Trophoblast cell (in vitro differentiated cells and primary cell): ENCODE measurements at places on chromosomes 12 and 14.

GRCh38 chr12:95173392-95174251 lies 43.6 kb downstream of the FGD6 start:
- no peak for DNase-seq

DNA sequence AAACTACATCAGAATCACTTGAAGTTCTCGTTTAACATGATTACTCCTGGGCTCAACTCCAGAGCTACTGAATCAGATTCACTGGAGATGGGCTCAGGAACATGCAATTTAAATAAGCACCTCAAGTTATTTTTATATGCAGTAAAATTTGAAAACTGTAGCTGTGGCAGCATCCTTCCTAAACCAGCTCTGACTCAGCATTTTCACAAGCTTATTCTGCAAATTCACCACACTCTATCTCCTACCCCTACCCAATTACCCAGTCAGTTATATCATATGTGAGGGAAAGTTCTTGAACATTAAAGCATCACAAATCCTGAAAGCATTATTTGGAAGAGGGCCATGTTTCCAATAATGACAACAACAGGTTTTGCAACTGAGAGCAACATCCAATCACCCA lies 24.2 kb upstream of the LRRC9 start:
- no peak for DNase-seq

DNA sequence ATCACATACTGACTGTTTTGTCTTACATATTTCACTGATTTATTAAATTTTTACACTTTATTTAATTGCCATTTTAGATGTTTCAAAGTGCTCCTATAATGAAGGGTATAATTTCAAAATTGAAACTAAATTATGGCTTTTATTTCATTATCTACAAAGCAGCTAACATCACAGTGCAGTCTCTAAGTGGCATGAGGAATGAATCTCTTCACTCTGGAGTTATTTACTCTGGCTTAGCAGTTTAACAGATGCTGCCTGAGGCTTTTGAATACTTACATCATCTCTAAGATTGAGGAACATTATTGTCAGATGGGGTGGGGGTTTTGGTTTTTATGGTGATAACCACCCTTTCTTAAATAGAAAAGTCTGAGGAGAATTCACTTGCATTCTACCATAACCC lies 386.4 kb downstream of the TRHDE start:
- DNase-seq, result no peak

DNA sequence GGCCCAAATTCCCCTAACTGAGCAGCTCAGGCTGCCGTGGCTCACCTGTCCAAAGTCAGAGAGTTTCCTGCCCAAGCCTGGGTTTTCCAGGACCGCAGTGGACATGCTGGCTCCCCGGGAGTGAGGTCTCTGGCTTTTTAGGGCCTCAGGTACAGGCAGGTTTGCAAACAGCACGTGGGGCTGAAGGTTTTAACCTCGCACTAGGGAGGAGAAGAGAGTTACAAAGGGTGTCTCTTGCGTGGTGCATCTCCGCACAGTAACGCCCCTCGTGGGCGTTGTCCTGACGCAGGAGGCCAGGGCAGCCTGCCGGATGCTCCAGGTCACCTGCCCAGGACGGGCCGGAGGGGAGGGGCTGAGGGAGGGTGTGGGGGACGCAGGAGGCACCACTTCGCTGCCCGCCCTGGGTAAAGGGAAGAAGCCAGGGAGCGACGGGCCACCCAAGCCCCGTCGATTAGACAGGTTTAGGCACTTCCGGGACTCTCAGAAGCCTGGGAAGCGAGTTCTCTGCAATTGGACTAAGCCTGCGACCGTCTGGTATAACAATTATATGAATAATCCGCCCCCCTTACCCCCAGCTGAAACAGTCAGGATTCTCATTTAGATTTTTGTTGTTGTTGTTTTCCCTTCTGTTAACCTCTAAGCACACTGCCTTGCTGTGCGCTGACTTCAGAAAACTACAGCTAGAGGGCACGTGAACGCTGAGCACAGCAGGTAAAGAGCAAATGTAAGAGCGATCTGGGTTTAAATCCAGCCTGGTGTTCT lies at the start of gene PAH:
Gene PAH (minus strand): TSS at position 219 of the 762 bp plus-strand sequence. CDS start 114 bp downstream, at position 105.
- no peak for DNase-seq

GRCh38 chr12:93650626-93651025 lies 26.5 kb upstream of the CRADD start:
- no peak for DNase-seq

- DNase-seq, result peak; percentile 75
These were observed 33.2 kb upstream of the STRN3 start for GRCh38 chr14:31059152-31059924.

GRCh38 chr14:105064721-105065143 lies 498 bp downstream of the GPR132 start:
- no peak for DNase-seq

GRCh38 chr14:37114002-37114401 lies 58.4 kb downstream of the SLC25A21 start:
- no peak for DNase-seq

DNA sequence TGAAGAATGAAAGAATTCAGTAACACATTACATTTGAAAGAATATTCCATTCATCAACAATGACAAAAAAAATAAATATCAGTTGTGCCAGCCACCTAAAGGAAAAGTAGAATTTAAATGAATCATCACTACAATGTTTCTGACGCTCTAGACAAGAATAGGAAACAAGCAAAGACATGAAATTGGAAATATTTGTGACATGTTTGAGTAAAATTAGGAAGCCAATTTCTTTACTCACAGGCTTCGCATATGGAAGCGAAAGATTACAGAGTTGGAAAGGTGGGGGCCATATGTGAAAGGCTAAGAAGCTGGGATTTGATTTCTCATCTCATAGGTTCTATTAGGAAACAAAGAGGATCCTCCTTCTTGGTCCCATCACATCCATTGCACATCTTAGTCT lies 279.0 kb downstream of the IPO8 start:
- DNase-seq, result no peak

- DNase-seq, result no peak
These were observed 9.1 kb downstream of the INTS13 start for GRCh38 chr12:26928661-26929060.

GRCh38 chr12:64102339-64102738 lies 119.8 kb downstream of the KICS2 start:
- no peak for DNase-seq

- DNase-seq, result no peak
These were observed 1.9 kb downstream of the NTN4 start for GRCh38 chr12:95788637-95789036.

DNA sequence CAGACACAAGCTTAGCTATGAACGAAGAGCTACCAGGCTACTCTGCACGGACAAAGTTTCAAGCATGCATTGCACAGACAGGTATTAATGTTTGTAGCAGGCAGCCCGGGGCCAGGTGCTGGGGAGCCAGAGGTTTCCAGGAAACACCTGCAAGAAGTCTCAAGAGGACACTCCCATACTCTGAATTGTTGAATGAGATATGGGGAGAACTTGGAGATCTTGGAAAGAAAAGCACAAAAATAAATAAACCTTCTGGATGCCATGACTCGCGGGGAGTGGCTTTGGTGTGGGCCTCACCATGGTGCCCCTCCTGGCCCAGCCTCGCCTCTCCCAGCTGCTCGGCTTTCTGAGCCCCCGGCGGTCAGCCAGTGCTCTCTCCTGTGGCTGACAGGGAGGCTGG lies 186.8 kb downstream of the TTC7B start:
- DNase-seq, result no peak

- DNase-seq, result no peak
These were observed 412.4 kb downstream of the PCNX1 start for GRCh38 chr14:71319666-71320065.

DNA sequence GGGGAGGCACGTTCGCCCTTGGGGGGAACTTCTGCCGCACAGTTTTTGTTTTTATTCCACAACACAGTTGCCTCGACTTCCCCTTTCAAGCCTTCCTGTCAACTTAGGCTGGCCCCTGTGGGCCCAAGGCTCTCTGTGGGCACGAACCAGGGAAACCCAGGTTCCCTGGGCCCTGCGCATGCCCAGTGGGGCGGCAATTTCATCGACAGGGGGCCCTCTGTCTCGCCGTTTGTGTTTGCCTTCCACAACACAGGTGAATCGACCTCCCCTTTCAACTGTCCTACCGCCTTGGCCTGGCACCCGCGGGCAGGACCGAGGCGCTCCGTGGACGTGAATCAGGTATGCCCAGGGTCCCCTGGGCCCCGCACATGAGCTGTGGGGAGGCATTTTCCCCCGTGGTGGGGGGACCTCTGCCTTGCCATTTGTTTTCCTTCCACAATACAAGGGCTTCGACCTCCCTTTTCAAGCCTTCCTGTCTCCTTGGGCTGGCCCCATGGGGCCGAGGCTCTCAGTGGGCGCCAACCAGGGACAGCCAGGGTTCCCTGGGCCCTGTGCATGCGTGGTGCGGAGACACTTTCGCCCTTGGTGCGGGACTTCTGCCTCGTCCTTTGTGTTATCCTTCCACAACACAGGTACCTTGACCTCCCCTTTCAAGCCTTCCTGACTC lies 354.0 kb downstream of the ALG10 start:
- DNase-seq, result no peak

- no peak for DNase-seq
These were observed 77.6 kb downstream of the CHST11 start for GRCh38 chr12:104534162-104534856.

DNA sequence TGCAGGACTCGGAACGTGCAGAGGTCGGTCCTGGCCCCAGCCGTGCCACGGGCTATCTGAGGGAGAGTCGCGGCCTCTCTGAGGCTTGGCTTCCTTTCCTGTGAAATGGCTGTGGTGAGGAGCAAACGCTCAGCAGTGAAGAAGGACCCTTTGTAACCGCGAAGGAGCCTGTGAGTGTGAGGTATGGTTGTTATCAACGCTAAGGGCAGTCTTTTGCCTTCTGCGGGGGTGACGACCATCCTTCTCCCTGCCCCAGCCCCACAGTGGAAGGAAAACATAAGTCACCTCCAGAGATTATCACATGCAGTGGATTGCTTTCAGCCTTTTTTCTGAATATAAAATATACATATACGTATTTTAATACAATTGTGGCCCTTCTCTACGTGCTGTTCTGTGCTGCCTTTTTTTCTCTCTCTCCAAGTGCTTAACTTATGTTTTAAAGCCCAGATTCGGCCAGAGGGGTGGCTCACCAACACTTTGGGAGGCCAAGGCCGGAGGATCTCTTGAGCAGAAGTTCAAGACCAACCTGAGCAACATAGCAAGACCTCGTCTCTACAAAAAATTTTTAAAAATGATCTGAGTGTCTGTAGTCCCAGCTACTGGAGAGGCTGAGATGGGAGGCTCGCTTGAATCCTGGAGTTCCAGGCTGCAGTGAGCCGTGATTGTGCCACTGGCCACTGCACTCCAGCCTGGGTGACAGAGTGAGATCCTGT lies 17.4 kb downstream of the TAMALIN start:
- DNase-seq, result no peak

DNA sequence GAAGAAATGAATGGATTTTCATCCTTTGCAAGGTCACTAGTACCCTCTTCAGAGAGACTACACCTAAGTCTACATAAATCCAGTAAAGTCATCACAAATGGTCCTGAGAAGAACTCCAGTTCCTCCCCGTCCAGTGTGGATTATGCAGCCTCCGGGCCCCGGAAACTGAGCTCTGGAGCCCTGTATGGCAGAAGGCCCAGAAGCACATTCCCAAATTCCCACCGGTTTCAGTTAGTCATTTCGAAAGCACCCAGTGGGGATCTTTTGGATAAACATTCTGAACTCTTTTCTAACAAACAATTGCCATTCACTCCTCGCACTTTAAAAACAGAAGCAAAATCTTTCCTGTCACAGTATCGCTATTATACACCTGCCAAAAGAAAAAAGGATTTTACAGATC lies 40.8 kb downstream of the SPATA7 start:
- DNase-seq, result no peak

DNA sequence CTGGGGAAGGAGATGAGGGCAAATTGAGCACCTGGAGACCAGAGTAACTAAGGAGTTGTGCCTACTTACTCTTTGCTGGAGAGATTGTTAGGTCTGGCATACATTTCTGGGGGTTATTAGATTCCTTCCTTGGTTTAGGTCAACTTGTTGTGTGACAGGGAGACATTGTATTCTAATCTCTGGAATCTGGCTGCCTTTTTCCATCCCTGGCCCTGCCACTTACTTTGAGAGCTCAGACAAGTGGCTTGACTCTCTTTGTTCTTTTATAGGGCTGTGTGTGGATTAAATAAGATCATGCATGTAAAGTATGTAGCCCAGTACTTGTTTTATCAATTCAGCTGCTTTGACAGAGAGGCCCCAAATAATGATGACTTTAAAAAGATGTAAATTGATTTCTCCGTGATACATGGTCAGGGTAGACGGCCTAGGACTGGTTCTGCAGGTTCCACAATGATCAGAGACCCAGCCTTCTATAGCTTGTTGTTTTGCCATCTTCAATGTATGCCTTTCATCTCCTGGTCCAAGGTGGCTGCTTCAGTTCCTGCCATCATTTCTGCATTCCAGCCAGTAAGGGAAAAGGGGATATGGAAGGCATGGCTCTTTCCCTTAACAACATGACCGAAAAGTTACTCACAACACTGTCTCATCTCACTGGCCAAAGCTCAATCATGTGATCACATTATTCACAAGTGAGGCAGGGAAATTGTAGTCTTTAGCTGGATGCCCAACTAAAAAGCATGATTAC lies 72.6 kb downstream of the CHST11 start:
- peak; percentile 48 for DNase-seq
